ENCODE measurements at places on chromosomes 16 and 17.

DNA sequence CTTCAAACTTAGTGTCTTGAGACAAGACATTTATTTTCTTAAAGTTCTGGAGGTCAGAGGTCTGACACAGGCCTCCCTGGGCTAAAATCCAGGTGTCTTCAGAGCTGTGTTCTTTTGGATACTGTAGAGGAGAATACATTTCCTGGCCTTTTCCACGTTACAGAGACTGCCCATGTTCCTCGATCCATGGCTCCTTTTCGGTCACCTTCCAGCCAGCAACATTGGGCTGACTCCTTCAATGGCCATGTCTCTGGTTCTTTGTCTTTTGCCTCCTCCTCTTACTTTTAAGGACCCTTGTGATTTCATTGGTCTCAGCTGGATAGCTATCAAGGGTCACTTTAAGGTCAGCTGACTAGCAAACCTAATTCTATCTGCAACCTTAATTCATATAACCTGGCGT is 212.4 kb downstream of the WWOX start:
- no peak for DNase-seq

GRCh38 chr16:6857575-6857974 is 475.1 kb upstream of the RBFOX1 start:
- DNase-seq: no peak

DNA sequence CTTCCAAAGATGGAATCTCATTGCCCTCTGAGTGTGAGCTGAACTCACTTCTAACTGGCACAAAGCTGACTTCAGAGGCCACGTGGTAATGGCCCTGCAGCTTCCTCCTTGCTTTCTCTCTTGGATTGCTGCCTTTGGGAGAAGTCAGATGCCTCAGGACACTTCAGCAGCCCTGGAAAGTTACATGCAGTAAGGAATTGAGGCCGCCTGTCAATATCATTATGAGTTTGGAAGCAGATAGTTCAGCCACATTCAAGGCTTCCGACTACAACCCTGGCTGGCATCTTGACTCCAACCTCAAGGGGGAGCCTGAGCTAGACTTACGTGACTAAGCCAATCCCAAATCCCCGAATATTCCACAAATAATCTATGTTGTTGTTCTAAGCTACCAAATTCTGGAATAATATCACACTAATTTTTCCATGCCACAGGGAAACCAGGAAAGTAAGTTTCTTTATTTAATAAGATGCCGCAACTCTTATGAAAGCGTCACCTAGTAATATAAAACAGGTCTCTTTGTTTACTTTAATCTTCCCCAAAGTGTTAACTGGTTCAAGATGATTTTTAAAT is 13.6 kb downstream of the CEP20 start:
- no peak for DNase-seq

GRCh38 chr17:27310565-27311110 is 16.7 kb downstream of the WSB1 start:
- no peak for DNase-seq

- DNase-seq: no peak
These were observed 91.5 kb upstream of the TMEM97 start for GRCh38 chr17:28227316-28228108.

DNA sequence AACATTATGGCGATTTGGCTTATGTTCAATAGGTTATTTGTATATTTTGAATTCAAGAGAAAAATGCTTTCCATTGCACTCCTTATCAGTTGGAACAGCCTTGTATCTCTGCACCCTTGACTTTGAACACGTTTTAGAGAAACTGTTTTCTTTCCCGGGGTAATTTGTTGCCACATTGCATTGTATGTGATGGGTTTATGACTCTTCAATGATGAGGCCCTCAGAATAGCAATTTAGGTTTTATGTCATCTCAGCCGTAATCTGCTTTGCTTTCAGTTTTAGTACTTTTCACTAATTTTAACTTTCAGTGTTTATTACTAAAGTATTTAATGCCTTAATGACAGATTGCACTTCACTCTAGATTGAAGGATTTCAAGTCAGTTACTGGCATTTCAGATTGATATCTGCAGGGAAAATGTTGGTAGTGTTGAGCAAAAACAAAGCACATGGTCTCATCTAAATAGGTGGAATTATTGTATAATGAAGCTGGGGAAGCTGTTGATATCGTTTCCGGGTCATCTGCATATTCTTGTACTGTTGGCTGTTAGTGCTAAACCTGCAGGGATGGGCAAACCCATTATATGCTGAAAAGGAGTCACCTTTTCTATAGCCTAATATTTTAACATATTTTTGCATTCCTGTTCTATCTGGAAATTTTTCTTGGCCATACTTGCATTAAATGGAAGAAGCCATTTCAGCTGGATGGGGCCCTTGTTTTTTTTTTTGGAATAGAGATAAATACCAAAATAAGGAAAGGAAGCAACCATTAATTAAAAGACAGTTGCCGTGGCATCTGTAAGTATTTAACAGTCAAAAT is 2.0 kb downstream of the LUC7L3 start:
- DNase-seq: no peak

DNA sequence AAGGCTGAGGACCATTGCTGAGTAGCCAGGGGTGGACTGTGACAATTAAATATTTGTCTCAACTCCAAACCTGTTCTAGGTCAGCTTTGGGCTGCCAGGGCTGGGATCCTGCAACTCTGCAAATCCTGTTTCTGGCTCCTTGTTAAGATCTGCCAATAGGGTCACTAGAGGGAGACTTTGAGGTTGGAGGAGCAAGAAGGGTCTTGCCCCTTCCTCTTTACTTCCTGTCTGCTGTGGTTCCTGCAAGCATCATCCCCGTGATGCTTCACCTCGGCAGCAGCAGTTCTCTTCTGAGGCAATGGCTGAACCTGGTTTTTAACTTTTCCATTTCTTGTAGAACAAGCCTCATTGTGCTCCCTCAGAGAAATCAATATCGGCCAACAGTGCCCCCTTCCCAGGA is 124.6 kb downstream of the IRX5 start:
- no peak for DNase-seq

DNA sequence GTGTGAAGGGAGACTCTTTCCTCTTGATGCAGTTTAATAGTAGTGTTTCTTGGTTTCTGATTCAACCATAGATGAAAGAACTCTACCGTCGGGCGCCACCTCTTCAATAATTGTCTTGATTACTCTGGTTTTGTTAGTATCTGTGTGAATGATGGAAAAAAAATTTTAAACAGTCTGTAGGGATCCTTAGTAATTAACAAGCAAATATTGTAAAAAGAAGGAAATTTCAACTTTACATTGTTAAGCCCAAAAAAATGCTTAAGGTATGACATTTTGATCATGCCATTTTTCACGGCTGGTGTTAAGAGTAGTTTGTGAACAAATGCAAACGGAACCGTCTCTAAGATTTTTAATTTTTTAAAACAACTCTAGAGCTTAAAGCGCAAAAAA is 4.1 kb downstream of the KRT10 start:
- no peak for DNase-seq

GRCh38 chr17:55124730-55125360 is 139.9 kb upstream of the HLF start:
- no peak for DNase-seq

GRCh38 chr17:49316889-49317675 is 45.0 kb downstream of the ZNF652 start:
- DNase-seq: no peak

- DNase-seq: no peak
These were observed 140.0 kb downstream of the CHD9NB start for GRCh38 chr16:52912565-52913173.

DNA sequence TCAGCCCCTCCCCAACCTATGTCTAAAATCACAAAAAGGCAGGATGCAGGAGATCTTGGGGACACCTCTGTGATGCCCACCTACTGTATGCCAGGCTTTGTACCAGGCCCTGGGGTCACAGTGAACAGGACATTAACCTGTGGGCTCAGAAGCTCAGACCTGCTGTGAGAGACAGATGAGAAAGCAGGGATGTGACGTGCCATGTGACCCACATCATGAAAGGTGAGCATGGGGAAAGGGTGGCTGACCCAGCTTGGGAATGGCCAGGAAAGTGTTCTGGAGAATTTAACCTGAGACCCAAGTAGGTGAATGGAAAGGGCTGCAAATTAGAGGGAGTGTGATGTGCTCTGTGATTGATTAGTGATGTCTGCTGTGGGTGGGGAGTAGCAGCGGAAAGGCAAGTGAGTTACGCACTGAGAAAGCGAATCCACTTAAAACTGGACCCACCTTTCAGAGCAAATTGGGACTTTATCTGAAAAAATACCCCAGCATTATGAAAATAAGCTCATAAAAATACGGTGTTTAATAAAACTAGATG is 132.2 kb downstream of the IRF8 start:
- DNase-seq: no peak

GRCh38 chr16:25734430-25735385 is 42.9 kb downstream of the HS3ST4 start:
- no peak for DNase-seq

DNA sequence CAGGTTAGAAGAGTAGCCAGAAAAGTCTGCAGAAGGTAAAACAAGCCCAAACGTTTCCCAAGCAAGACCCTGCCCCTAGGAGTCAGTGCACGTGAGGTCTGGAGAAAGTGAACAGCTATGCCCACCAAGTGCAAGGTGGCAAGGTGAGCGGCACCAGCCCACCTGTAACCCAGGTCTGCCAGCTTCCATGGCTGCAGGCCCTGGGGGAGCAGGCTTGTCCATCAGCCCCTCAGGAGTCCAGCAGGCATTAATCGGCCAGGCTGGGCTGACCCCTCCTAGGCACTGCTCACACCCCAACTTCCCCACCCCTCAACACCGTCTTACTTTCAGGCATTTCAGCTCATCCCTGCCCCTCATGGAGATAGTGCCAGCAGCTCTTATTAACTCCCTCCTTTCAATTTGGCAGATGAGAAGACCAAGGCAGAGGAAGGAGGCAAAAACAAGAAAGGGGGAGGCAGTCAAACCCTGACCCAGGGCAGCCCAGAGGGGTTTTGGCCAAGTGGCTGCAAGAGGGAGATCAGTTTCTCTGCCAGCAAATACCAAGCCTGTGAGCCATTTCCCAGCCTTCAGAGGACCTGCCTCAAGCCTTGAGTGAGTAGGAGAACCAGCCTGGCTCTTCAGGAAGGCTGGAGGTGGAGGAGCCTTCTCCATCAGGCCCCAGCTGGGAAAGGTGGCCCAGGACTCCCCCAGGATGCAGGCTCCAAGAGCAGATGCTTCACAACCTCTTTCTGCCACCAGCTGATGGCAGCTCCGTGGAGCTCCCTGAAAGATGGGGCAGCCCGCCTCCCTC is 14.7 kb downstream of the BEAN1 start:
- DNase-seq: no peak

DNA sequence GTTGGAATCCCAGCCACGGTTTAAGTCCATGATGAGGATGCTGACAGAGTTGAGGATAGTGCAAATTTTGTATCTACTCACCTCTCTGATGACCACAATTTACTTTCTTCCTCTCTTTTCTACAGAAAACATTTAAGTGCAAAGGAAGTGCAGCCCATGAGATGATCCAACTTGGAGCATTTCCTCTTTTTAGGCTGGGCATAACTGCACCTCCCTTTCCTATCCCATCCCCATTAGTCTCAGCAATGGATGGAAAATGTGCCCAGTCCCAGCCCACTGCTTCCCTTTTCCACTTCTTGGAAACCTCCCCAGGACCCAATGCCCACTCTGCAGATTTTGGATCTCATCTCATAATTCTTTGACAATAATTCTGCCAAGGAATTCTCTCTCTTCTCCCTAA is 16.6 kb upstream of the CCL8 start:
- no peak for DNase-seq

GRCh38 chr17:62891659-62892058 is 74.4 kb upstream of the TANC2 start:
- DNase-seq: no peak

DNA sequence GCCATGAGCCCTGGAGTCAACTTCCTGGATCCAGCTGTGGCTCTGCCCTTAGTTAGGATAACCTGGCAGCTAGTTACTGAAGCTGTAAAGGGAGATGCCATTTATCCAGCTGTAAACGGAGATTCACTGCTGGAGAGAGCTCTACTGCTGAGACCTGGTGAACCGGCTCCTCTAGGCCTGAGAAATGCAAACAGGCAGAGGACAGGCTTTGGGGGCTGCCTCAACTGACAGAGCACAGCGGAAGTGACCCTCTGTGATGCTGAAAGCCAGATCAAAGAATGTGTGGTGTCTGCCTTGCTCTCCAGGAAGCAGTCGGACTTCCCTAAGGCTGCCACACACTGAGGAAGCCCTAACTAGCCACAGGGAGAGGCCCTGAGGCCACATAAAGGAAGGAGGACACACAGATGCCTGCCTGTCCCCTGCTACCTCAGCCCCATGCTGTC is 21.9 kb upstream of the GPRC5C start:
- no peak for DNase-seq

GRCh38 chr17:31917065-31917529 is 15.6 kb upstream of the UTP6 start:
- DNase-seq: no peak

Data from activated T-helper 1 cell treated with anti-CD3 and anti-CD28 coated beads, Interleukin-2, amount 50 U/mL, for 16 hours (primary cell).